ENCODE measurements at places on chromosomes 12 and 14. TPM values are rescaled to one million over a fixed set of nuclear protein-coding genes. Genes with fewer than 3 reads are reported as not detected.

TBX5 gene
- 1.2 TPM for total RNA-seq

LHX5 gene
- not detected for total RNA-seq

MMP14 gene
- total RNA-seq, result 410 TPM

SERPINA5 gene
- 0.44 TPM for total RNA-seq

KLRC2 gene
- total RNA-seq, result not detected

CCDC177 gene
- total RNA-seq, result not detected

ALDH1L2 gene
- total RNA-seq, result 53.7 TPM

CPNE6 gene
- total RNA-seq, result not detected

AGAP2 gene
- total RNA-seq, result not detected

CEBPE gene
- not detected for total RNA-seq

WNT1 gene
- total RNA-seq, result not detected

MYF6 gene
- not detected for total RNA-seq

RASAL1 gene
- not detected for total RNA-seq

Data from cardiac ventricle fibroblast (primary cell).